ENCODE measurements at places on chromosomes 3 and 15. TPM values are rescaled to one million over a fixed set of nuclear protein-coding genes. Genes with fewer than 3 reads are reported as not detected.

DNA sequence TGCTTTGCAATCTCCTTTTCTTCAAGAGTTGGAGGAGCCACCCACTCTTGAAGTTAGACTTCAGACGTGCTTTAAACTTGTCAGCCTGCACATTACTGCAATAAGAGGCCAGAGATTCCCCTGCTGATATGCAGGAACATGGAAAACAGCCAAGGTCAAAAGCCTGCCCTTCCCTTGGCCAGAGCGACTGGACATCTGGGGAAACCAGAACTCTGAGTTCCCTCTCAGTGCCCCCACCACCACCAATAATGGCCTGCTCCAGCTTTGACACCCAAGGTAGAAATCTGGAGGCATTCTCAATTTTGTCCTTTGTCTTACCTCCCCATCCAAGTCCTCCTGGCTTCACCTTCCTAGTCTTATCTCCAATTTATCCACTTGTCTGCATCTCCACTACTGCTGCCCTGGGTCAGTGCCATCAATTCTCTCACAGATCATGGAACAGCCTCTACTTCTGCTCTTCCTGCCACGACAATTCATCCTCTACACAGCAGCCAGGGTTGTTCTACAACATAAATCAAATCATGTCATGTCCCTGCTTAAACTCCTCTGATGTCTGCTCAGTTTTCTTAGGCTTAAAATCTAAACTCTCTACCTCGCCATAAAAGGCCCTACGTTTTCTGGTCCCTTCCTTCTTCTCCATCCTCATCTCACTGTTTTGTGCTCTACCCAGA is 191.6 kb upstream of the WNT5A start:
- DNase-seq, result no peak

GRCh38 chr3:144114767-144115166 is 143.1 kb downstream of the DIPK2A start:
- no peak for DNase-seq

- no peak for DNase-seq
These were observed 176.6 kb downstream of the OSBPL10 start for GRCh38 chr3:31804251-31805051.

DNA sequence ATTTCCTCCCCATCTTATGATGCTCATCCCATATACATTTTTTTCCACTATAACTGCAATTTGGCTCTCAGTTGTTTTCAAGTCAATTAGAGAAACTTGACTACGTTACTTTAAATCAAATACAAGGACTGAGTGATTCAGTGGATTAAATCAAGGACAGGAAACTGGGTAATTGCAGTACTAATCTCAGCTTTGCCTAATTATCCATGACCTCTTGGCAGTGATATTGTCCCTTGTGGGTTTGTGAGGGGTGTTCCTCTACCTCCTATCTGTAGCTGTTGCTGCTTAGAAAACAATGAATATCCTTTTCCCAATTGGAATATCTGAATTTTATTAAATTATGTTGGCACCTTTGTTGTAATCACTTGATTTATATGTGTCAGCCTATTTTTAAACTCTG is 79.4 kb downstream of the ZPLD1 start:
- DNase-seq, result no peak

- no peak for DNase-seq
These were observed 110.3 kb upstream of the TMC3 start for GRCh38 chr15:81484086-81484955.

- no peak for DNase-seq
These were observed 278.9 kb upstream of the STT3B start for GRCh38 chr3:31253782-31254181.

DNA sequence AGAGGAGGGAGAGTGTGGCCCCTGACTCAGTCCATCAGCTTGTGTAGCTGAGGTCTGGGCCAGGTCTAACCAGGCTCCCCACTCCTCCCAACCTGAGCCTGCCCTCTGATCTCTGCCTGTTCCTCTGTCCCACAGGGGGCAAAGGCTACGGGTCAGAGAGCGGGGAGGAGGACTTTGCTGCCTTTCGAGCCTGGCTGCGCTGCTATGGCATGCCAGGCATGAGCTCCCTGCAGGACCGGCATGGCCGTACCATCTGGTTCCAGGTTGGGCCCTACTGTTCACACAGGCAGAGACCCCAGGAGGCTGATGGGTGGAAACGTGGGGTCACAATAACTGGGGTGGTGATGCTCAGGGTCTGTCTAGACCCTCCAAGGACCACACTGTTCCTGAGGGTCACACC is 6.8 kb downstream of the NEIL1 start:
- DNase-seq, result peak; percentile 4

GRCh38 chr15:67067930-67068551 is 2.6 kb downstream of the SMAD3 start:
- DNase-seq, result no peak

- no peak for DNase-seq
These were observed 29.1 kb upstream of the MAN2C1 start for GRCh38 chr15:75397494-75397893.

GRCh38 chr3:188198760-188199327 is 44.9 kb downstream of the LPP start:
- DNase-seq, result peak; percentile 38

Gene SRGAP3
- 8.3 TPM for total RNA-seq

Gene SI
- 78.4 TPM for total RNA-seq

Gene MESP2
- 1.2 TPM for total RNA-seq

Gene GPR27
- 1.4 TPM for total RNA-seq

Gene CHRD
- 15.0 TPM for total RNA-seq

Gene ATP10A
- 1.4 TPM for total RNA-seq

All from hepatocyte (in vitro differentiated cells).